ENCODE measurements at places on chromosomes 7 and 10.

GRCh38 chr10:128063736-128064107, 62.5 kb downstream of the MKI67 start:
- DNase-seq = no peak

- no peak for DNase-seq
These were observed 10.9 kb upstream of the FAM180A start for GRCh38 chr7:135759532-135759931.

DNA sequence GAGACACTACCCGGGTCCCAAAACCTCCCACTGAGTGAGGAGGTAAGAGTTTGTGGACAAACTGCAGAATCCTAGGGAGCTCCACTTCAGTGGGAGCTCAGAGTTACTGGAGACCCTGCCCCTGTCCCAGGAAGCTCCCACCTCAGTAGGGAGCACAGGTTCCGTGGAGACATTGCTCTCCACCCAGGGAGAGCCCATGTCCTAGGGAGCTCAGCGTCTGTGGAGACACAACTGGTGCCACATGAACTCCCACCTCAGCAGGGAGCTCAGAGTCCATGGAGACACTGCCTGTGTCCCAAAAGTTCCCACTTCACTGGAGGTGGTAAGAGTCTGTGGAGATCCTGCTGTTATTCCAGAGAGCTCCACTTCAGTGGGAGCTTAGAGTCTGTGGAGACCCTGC, 6.3 kb downstream of the MYO1G start:
- no peak for DNase-seq

DNA sequence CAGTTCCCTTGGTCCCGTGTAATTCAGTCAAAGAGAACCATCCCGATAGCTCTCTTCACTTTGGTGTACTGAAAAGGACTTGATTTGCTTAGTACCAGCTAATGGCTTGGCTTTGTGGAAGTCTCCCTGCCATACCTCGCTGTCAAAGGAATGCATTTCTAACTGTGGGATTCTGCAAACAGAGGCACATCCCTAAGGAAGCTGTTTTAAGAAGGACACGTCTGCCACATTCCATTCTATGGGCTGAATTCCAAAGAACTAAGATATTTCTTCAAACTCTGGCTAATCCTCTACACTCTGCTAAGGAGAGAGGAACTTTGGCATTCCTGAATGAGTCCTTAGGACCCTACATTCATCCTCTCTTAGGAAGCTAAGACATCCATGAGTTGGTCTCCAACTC, 327.9 kb downstream of the SFMBT2 start:
- DNase-seq = no peak

- no peak for DNase-seq
These were observed 162.0 kb downstream of the REEP3 start for GRCh38 chr10:63683223-63683622.

GRCh38 chr7:37514497-37514896, 65.8 kb upstream of the ELMO1 start:
- no peak for DNase-seq

DNA sequence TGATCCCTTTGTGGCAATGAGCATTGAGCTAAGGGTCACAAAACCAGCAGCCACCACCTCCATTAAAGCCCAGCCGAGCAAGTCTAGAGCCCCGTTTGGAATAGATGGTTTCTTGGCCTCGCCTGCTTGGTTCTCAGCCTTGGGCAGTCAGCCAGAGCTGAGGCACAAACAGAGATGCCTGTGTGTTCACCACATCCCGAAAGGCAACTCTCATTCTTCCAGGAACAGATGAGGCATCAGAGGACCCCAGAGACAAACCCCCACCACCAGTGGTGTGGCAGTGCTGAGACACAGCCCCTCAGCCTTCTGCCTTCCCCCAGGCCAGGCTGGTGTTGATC, 203.3 kb upstream of the ZMIZ1 start:
- no peak for DNase-seq
